Substantia nigra (tissue), 51 donors: ENCODE measurements at places on chromosomes 1 and 21.

DNA sequence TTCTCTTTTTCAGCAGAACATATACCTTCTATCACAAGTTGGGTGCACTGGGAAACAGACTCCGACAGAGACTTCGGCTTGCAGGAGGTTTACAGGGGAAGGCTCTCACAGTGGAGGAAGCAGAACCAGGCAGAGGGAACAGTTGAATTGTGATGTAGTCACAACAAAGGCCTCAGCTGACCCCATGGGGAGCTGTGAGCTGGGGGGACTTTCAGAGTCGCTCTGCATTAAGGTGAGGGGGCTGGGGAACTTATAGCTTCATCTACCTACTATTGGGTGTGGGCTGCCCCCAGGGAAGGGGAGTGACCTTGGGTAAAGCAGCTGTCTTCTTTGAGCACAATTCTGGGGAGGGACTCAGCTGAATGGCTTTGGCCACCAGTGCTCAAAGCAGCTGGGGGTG lies 94.9 kb upstream of the POU3F1 start:
- DNase-seq: no peak

DNA sequence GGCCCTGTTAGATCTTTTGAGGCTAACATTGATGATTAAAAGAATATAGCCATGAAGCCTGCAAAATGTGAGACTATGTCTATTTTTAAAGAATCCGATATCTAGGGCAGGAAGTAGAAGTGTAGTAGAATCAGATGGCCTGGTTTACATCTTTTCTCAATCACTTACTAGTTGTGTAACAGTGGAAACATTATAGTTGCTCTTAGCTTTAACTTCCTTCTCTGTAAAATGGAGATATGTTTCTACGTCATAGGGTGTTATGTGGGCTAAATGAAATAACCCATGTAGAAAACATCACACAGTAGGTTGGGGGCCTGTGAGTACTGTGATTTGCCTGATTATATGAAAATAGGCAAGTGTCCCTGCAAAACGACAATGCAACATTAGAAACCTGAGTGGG lies 4.4 kb upstream of the IGFN1 start:
- no peak for DNase-seq

GRCh38 chr1:239882967-239883366 lies 208.7 kb upstream of the FMN2 start:
- DNase-seq: no peak

GRCh38 chr1:87174724-87175245 lies 153.9 kb upstream of the LMO4 start:
- DNase-seq: no peak

- DNase-seq: no peak
These were observed 862 bp upstream of the PLEKHO1 start for GRCh38 chr1:150148837-150149270.

DNA sequence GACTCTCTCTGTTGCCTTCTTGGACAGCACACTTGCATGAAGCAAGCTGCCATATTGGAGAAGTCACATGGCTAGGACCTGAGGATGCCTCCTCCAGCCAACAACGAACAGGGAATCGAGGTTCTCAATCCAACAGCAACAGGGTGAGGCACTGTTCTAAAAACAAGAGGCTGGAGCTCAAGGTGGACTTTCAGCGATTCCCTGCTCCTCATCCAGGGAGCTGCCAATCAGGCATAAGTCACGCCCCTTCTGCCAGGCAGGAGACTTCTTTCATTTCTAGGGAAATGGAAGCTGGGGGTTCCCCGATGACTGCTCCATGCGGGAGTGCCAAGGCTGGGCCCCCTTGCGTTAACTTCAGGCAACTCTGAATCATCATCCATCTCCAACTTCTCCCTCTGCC lies 22.7 kb upstream of the IFNAR1 start:
- no peak for DNase-seq

DNA sequence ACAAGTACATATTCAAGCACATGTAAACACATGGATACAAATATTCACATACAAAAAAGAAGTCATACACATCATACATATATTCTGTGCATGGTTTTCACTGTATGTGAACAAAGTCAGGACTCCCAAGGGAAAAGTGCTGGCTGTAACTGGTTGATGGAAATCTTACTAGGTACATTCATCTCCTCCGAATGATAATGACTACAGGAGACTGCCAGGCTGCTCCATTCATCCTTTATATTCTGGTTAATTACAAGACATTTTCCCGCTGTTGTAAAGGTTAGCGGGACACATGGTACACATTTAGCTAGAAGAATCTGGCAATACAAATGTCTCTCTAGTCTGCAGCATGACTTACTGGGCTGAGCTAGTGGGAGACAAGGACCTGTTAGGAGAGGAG lies 26.2 kb upstream of the HMGB4 start:
- DNase-seq: no peak

GRCh38 chr1:29853716-29854330 lies 617.5 kb downstream of the PTPRU start:
- no peak for DNase-seq

DNA sequence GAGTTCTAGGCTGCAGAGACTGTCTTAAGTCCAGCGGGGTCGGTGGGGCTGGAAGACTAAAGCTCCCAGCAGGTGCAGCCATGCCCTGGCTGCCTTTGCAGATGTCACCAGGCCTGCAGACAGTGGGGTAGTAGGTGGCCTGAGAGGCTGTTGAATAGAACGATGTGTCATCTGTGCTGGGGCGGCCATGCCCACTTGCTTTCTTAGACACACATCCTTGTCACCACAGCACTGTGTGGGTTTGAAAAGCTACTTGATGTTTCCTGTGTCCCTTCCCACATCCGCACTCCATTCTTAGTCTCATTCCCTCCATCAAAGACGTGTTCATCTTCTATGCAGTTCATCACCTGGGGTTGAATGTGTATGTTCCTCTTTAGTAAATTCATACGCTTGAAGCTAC lies 184.5 kb upstream of the TMEM51 start:
- no peak for DNase-seq

- DNase-seq: no peak
These were observed 59.3 kb upstream of the ABCG1 start for GRCh38 chr21:42159560-42160110.

DNA sequence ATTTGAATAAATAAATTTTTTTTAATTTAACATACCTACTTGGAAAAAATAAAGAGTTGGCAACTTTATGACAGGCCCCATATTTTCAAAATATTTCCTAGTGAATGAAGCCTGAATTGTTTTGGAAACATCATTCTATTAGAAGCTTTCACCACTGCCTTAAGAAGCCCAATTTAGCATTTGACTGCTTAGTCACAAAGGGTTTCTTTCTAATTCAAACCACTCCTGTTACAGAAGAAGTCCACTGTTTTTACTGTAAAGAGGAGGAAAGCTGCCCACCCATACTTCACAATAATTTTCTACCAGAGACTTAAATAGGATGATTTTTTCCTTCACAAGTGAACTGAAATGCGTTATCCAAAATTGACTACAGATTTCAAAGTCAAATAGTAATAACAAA lies 534.6 kb upstream of the PTBP2 start:
- no peak for DNase-seq

DNA sequence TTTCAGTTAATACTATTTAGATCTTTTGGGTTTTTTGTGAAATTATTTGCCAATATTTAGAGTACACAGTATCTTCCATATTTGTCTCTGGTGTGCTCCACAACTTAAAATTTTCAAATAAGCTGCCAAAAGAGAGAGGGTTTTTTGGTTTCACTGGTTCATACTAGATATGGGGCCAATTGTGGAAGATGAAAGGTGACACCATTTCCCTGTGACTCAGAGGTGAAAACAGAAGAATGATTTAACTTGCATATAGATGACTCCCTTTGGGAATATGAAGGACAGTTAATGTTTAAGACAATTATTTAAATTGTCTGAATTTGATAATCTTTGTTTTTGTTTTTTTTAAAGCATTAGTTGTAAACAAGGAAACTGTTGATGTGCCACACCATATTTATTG lies 37.5 kb downstream of the IVNS1ABP start:
- DNase-seq: no peak

GRCh38 chr1:50666849-50667248 lies 243.6 kb upstream of the DMRTA2 start:
- no peak for DNase-seq

- no peak for DNase-seq
These were observed 31.4 kb upstream of the SLAMF9 start for GRCh38 chr1:159985473-159985872.

DNA sequence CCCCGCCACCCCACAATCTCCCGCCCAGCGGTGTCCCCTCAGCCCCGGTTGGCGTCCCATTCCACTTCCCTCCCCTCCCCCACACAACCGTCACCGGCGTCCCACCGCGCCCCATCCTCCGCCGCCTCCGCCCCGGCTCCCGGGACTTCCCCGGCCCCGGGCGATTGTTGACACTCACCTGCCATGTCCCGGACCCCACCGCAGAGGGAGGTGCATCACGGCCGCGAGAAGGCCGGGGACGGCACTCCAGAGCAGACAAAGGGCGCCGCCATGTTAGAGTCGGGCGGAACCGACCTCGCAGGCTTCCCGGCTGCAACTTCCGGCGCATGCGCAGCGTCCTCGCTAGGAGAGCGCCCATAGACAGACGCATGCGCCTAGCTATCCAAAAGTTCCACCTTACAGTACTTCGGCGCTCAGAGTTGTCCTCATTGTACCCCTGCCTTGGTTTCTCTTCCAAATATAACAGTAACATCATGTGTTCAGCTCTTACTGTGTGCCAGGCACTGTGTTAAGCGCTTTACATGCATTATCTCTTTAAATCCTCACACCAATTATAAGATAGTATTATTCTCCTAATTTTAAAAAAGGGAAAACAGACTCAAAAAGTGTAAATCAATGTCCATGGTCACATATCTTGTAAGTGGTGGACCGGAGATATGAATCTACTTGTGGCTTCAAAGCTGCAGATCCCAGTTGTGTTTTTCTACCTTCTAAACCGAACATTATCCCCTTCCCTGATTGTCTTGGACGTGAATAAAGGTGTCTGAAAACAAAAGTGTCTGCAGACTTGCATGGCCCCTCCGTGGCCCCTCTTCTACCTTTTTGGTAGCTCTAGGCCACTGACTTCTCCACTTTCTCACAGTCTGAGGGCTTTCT lies at the start of gene ZBTB17:
Gene ZBTB17 (minus strand): TSS at position 297 of the 876 bp plus-strand sequence. CDS start 27,606 bp downstream, outside the sequence.
- peak; percentile 85 for DNase-seq

DNA sequence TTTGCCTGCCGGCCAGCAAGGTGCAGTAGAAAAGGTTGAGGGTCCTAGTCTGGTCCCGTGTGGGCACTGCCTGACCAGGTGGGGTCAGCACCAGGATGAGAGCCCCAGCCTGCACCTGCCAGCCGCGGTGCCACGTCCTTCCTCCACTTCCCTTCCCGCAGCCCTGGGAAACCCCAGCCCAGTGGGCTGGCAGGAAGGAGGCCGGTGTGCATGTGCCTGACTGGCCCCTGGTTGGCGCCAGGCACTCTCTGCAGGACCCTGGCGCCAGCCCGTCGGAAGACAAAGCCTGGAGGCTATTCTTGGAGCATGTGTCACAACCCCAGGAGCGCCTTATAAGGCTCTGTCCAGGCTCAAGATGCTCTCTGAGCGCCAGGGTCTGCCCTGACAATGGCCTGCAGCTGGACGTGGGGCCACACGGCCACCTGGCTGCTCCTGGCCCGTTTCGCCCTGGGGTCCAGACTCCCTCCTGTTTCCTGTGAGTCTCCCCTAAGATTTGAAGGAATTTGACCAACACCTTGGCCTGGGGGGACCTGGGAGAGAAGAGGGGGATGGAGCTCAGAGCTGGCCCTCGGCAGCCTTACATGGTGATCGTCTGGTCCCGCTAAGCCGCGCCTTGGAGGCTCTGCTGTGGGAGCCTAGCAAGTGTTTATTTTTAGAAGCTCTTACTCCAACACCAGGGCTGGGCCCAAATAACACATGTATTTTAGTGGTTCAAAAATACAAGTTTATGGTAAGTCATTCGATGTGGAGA lies 31.9 kb upstream of the POFUT2 start:
- DNase-seq: no peak

DNA sequence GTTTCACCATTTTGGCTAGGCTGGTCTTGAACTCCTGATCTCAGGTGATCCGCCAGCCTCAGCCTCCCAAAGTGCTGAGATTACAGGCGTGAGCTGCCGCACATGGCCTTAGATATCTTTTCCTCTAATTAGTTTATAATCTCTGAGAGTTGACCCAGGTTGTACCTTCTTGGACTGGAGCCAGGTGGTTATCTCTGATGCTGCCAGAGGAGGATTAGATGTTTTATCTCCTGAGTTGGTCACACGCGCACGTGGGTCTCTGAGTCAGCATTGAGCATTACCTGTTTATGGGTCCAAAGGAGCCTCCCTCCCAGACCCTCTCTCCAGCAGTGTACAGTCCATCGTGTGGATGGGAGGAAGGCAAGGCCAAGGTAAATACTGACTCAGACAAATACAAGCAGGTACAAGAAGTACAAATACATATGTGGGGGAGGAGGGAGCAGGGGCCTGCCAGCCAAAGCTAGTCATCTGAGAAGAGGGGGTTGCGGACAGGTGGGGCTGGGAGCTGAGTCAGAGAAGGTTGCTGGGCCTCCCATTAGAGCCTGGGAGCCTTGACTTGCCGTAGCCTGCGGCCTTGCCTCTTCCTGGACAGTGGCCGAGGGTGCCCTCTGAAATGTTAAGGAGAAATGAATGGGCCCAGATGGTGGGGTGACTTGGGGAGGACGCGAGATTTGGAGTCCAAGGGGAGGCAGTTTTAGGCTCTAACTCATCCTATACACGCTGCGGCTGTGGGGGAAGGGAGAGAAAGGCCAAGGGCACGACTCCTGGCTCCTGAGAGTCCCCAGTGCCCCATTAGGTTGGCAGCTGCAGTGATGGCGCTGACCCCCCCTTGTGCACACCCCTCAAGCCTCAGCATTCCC lies 13.1 kb downstream of the IL6R start:
- no peak for DNase-seq

DNA sequence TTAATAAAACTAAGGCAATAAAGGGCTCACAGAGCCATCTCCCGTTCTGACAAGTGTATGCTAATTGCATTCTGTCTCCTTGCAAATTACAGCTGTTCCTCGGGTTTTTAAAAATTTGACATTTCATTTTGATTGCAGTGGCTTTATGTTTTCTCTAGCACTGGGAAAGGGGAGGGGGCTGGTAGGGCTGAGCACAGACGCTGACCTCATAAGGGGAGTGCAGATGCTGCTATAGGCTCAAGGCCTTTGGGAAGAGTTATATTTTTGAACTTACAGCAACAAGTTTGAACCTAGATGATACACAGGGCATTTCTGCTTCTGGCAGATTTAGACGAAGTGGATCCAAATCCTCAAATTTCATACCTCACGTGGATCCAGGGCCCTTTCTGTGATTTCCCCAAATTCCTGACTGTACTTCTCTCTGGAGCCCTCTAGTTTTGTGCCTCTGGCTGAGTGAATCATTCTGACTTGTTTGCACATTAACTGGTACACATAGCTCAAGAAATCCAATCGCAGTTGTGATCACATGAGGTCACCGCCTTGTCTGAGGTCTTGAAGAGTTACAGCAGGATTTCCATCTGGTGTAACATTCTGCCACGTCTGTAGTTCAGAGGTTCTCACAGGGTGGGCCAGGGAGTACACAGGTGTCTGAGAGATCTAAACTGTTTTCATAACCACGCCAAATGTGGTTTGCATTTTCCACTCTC lies 230.3 kb downstream of the C1orf94 start:
- DNase-seq: no peak

DNA sequence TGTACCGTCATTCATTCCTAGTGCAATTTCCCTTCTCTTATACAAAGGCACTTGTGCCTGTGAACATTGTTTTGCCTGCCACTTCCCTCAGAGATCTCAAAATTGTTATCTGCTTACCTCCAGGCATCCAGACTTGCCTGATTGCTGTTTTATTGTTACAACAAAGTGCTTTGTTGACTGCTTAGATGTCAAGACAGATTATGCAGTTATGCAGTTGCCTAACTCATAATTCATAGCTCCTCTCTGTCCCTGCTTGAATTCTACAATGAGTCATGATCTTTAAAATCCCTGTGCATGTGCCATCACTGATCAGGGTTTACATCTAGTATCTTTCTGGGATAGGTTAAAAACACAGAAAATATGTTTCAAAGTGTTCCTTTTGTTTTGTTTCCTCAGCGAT lies 24.5 kb downstream of the CXADR start:
- DNase-seq: no peak
